ENCODE measurements at places on chromosomes 2 and 18.

GRCh38 chr18:23498877-23499276 is 4.4 kb upstream of the RMC1 start:
- peak; percentile 79 for DNase-seq

DNA sequence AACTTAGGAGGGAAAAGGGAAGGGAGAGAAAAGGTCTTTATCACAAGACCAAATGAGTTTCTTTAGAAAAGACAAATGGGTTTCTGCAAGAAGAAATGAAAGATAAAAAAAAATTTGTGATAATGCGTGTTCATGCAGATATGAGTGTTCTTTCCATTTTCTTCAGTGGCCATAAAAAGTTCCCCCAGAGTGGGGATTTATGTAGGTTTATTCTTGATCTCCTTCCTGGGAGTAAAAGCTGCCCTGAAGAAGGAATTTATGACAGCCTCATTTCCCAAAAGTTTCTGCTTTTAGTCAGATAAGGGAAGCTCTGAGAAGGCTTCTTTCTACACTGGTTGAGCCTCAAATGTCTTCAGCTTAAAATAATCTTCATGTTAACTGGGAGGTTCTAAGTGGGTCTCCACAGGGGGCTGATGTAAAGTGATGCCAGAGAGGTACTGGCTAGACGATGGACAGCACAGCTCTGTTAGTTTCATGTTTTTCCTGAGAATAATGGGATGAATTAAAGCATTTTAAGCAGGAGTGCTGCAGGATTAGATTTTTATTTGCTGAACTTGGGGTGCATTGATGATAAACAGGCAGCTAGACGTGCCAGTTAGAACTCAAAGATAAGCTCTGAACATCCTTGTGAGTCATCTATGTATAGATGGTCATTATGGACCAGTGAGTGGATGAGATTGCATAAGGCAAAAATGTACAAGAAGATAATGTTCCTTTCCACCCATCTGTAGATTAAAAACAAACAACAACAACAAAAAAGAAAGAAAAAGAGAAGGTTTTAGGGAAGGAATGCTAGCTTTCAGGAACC is 99.4 kb upstream of the MSH2 start:
- DNase-seq, result peak; percentile 28

DNA sequence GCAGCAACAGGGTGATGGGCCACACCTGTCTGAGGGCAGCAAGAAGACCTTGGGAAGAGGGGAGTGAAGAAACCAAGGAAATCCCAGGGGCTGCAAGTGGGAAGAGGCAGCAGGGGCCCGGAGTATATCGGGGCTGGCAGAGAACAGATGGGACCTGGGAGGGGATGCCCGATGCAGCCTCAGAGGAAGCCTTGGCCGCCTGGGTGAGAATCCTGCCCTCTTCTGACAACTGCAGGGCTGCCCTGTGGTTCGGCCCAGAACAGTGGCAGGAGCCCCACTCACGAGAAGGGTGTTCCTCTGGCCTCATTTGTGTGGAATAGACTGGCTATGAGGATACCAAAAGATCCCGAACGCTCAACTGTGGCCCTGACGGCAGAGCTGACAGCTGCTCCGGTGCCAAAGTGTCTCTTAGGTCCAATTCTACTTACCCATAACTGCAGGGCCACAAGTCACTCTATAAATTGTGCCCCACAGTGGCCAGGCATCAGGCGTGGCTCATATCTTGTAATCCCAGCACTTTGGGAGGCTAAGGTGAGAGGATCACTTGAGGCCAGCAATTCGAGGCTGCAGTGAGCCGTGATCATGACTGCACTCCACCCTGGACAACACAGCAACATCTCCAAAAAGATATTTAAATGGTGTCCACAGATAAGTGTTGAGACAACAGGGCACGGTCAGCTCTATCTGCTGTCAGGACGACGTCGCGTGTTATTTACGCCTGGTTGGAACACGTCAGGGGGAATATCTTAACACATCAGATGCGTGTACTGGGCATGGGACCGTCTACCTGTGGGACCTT is 23.6 kb upstream of the ID2 start:
- DNase-seq, result no peak

DNA sequence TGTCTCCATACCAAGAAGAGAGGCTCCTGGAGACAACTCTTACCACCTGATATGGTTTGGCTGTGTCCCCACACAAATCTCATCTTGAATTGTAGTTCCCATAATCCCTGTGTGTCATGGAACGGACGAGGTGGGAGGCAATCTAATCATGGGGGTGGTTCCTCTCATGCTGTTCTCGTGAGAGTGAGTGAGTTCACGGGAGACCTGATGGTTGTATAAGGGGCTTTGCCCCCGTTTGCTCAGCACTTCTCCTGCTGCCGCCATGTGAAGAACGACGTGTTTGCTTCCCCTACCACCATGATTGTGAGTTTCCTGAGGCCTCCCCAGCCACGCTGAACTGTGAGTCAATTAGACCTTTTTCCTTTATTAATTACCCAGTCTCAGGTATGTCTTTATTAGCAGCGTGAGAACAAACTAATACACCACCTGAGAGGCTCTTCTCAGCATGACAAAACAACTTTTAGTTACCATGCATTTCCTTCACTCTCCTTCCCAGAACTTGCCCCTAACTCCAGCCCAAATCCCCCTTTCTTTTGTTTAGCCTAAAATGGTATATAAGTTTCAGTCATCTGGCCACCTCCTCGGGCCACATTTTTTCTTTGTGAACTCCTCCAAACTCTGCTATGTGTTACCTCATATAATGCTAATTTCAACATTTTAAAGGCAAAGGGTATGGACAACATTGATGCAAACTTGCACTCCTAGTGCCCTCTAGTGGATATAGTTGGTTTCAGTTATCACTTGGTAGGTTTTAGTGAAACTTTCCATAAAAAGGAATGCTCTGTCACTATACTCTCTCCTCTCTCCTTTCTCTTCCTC is 58.6 kb upstream of the SLC25A52 start:
- peak; percentile 67 for DNase-seq

DNA sequence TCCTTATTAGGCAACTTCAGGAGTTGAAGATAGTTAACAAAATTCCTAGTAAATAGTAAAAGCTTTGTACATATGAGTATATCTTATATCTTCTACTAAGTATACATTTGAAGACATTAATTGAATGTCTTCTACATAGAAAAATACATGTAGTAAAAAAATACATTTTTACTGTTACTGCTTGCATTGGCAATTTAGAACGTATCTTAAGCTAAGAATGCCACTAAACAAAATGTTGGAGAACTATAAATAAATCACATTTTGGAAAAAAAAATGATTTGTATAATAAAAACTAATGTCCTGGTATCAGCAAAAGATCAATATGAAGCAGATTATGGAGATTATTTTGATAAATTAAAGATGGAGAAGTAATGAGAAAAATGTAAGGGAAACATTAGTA is 434.2 kb upstream of the SLC8A1 start:
- DNase-seq, result no peak

GRCh38 chr18:39485696-39486095 is 1920.1 kb upstream of the CELF4 start:
- DNase-seq, result no peak

DNA sequence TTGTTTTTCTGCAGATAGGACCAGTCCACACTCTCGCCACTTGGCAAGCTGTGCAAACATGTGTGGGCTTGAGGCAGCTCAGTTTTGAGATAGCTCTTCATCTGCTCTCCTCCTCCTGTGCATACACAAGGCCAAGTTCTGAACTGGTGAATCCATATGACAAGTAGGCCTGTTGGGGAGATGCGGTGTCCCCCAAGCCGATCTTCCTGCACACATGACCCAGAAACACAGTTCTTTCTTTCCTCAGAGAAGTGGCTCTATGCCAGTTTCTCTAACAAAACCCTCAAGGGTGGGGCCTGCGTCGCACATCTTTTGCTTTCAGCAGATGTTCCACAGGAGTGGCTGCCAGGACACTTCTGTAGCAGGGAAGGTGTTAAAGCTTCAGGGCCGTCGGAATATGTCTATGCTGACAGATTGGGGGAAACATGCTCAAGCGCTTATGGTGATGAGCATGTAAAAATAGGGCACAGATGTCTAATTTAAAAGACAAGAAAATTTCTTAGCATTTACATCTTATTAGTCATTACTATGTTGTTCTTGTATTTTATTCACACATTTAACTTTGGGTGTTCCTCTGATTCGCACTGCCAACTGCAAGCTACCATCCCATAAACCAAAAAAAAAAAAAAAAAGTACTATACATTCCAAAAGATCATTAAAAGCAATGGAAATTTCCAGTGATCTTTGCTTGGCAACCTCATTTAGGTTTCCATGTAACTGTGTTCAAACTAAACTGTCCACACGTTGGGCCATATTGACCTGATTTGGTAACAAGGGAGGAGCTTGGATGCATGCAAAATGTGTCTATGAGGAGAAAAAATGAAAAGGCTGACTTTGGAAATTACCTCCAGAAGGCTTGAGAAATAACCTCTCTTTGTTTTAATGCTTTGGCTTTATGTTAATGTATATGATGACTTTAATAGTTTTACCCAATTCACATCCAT is 1055.5 kb upstream of the KLHL29 start:
- DNase-seq, result no peak

GRCh38 chr2:140353541-140353940 is 1573.4 kb upstream of the NXPH2 start:
- DNase-seq, result no peak

GRCh38 chr2:99710721-99711120 is 220.9 kb upstream of the REV1 start:
- DNase-seq, result no peak

GRCh38 chr2:175251425-175252041 is 70.0 kb upstream of the ATP5MC3 start:
- peak; percentile 20 for DNase-seq

All from KBM-7 (cell line).